ENCODE measurements at places on chromosomes 6 and 20.

- DNase-seq, result no peak
These were observed 505.0 kb downstream of the BMP2 start for GRCh38 chr20:7272512-7272911.

- DNase-seq, result no peak
These were observed 127.9 kb downstream of the QRSL1 start for GRCh38 chr6:106757267-106757666.

- no peak for DNase-seq
These were observed 96.8 kb upstream of the SOX4 start for GRCh38 chr6:21496706-21497105.

GRCh38 chr6:15776458-15776980 lies 113.7 kb upstream of the DTNBP1 start:
- DNase-seq, result no peak

DNA sequence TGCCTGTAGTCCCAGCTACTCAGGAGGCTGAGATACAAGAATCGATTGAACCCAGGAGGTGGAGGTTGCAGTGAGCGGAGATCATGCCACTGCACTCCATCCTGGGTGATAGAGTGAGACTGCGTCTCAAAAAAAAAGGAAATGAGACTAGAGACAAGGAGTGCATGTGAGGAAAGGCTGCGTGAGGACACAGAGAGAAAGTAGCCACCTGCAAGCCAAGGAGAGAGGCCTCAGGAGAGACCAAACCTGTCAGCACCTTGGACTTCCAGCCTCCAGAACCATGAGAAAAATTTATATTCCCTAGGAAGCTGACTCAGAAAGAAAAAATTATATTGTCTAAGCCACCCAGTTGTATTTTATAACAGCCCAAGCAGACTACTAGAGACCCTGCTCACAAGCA lies 7.4 kb upstream of the BEND3 start:
- DNase-seq, result no peak

DNA sequence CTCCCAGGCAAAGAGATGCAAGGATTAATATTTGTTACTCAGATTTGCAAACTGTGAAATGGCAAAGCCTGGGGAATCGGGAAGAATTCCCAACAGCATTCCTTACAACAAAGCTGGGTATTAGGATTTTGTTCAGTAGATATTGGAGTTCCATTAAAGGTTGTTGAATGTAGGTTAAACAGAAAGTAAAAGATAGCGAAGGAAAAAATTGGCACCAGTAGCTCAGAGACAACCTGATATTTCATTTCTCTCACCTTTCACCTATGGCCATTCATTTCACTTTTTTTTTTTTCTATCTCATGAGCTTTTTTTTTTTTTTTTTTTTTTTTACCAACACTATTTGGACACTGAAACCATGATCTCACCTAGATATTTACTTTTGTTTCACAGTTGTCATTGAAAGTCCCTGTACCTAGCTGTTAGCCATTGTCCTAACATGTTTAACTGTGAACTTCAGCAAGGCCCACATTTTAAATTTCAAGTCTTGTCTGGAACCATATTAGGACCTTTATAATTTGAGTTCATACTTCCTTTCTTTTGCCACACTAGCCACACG lies 552.5 kb downstream of the HAO1 start:
- no peak for DNase-seq

DNA sequence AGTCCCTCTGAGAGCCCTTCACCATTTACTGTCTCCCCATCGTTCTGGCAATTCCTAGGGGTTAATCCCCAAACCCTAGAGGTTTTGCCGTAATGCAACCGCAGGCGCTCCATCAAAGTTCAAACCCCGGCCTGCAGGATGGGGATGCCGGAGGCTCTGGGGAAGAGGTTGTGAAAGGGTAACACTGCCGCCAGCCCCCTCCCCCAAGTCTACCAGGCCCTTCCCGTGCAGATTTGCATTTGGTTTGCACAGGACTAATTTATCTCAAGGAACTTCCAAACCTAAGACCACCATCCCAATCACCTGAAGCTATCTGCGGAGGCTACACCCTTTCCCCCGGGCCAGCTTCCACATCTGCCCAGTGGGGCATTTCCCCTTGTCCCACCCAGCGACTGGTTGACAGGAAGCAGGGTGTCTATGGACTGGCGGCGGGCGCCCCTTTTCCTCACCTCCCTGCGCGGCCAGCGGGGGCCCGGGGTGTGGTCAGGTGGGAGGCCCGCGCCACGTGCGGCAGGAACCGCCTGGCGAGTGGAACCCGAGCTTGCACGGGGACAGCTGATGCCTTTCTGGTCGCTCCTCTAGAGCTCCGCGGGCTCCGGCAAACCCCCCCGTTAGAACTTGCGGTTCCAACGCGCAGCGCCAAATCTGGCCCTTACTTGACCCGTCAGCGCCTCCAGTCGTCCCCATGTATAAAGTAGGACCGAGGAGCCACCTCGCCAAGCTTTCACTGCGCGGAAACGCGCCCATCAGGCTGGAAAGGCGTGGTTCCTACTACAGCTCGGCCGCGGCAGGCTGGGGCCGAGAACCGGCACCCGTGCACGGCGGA lies 9.4 kb upstream of the SLC4A11 start:
- DNase-seq, result peak; percentile 34

DNA sequence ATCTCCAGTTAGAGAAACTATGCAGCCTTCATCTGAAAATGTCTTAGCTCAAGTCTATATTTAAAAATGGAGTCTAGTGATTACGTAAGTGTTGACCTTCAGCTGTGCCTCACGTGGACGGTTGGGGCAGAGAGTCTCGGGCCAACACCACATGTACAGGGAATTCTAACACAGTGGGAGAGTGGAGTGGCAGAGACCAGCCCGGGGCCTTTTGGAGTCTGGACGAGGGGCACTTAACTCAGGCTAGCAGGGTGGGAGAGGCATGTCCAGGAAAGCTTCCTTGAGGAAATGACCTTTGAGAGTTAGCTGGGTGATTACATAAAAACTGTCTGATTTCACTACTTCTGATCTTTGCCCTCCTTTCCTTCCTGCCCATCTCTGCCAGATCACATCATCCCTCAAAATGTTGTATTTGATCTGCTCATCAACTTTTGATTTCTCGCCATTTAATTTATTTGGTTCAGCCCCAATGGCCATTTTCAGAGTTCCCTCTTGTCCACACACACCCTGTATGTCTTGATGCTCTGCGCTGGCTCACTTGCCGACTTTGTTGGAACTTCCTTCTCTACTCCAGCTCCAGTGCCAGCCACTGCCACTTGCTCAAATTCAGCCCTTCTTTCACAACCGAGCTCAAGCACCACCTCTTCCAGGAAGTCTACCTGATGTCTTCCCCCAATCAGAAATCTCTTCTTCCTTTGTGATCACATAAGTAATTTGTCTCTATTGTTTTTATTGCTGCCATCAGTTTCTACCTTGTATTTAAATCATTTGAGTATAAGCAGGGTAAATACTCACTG lies 2.6 kb downstream of the ARMC2 start:
- DNase-seq, result no peak

- no peak for DNase-seq
These were observed 10.6 kb downstream of the TCF21 start for GRCh38 chr6:133899556-133899955.

- no peak for DNase-seq
These were observed 5.6 kb downstream of the RPL10A start for GRCh38 chr6:35473850-35474130.

DNA sequence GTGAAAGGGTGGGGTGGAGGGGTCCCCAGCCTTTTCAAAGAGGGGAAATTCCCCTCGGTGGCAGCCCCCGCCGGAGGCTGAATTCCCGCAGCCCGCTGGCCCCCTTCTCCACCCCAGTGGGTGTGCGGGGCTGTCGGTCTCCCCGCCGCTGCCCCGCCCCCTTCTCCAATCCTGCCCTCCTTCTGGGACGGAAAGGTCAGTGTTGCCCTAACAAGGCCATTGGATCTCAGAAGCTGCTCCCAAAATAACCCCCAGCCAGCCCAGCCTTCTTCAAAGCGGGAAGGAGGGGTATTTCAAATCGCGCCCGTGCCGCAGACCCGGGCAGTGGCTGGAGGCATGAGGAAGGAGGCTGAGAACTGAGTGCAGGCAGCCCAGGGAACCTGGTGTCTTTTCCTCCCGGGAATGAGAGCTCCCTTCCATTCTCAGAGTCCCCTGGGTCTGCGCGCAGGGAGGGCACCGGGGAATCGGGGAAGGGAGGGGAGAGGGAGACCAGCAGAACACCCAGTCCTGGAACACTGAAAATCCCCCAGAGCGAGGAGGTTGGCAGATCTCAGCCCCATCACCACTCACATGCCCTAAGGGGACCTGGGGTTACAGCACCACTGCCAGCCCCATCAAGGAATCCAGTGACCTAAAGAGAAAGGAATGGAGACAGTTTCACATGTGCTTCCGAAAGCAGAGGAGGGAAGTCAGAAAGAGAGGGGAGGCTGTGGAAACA lies at the start of gene JPH2:
TSS of gene JPH2 (minus strand) at position 135 of the 718 bp plus-strand sequence. CDS start 483 bp downstream, outside the sequence.
- DNase-seq, result peak; percentile 40

DNA sequence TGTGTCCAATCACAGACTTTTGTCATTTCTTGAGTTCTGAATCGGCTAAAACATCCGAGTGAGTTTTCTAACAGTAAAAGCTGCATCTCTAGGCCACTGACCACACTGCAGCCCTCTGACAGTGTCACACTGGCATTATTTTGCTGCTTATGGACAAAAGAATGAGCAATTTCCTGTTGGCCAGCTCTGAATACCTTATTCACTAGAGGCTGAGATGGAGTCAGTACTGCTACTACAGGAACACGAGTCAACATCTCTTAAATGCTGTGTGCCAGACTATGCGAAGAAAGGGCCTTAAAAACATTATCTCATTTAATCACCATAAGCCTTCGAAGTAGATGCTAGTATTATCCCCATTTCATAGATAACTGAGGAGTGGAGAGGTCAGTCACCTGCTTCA lies 42.5 kb upstream of the IPCEF1 start:
- no peak for DNase-seq

GRCh38 chr6:29667158-29667557 lies 10.3 kb downstream of the MOG start:
- no peak for DNase-seq

- DNase-seq, result no peak
These were observed 972.0 kb upstream of the CITED2 start for GRCh38 chr6:140346428-140346827.

- DNase-seq, result no peak
These were observed 67.2 kb downstream of the TCP11 start for GRCh38 chr6:35073766-35074471.

- DNase-seq, result peak; percentile 39
These were observed 256.5 kb downstream of the TRDN start for GRCh38 chr6:123380257-123380656.
